Stimulated activated CD4-positive, alpha-beta T cell treated with anti-CD3 and anti-CD28 coated beads, Interleukin-15, amount 100 ng/mL, for 1 hour (primary cell): ENCODE measurements at places on chromosomes 3 and 15.
A peak's percentile ranks its signal among the peaks of the same experiment; 100 is the strongest.

DNA sequence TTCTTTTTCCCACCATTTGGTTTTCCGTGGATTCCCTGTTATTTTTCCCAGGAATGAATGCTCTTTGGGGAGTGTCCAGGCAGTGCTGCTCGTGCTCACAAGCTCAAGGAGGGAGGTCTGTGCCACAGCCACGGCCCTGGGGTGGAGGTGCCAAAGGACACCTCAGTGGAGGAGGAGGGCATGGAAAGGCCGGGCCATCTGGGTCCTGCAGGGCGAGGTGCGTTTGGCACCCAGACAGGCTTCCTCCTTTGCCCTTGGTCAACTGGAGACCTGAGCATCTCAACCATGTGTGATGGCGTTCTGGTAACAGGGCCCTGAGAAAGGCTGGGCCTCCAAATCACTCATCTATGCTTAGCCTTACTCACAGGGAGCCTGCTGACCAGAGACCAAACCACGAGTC, 25.4 kb downstream of the KY start:
- no peak for DNase-seq

- no peak for DNase-seq
These were observed 272.9 kb upstream of the TPM1 start for GRCh38 chr15:62769604-62770003.

- DNase-seq: no peak
These were observed 335.9 kb upstream of the SLCO3A1 start for GRCh38 chr15:91517491-91518200.

DNA sequence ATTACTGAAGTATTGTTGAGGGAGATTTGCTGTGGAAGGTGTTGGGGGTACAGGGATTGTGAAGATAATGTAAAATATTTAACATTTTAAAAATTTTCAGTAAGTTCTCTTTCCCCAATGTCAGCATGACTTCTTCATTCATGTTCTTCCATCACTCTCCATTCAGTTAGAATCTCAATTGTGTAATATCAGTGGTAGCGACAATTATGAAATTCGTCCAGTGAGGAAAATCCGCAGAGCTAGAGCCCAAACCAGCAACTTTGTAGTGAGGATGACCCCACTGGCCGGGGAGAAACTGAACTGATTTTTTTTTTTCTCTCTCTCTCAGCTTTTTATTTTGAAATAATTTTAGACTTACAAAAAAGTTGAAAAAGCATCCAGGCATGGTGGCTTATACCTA, 171.7 kb downstream of the PGPEP1L start:
- DNase-seq: no peak

DNA sequence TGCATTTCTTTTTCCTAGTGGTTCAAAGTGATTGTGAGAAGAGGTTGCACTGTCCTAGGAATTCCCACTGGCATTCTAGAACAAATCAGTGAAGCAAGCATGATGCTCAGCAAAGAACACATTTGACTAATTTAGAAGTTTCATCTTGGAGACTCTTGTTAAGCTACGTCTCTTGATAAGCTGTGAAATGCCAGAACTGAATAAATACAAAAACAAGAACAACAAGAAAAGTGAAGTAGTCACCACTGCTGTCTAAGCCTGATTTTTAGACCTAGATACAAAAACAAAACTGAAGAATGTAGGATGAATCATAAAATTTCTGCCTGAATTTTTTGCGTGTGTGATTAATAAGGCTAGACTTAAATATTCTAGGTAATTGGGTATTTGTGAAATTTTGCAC, 1162.4 kb downstream of the TUSC7 start:
- no peak for DNase-seq

- no peak for DNase-seq
These were observed 46.1 kb downstream of the SMAD6 start for GRCh38 chr15:66747886-66748707.

GRCh38 chr3:48562367-48563095, 1.1 kb downstream of the UCN2 start:
- no peak for DNase-seq

- no peak for DNase-seq
These were observed 147.9 kb upstream of the CTDSPL start for GRCh38 chr3:37713818-37714204.

- DNase-seq: no peak
These were observed 32.8 kb upstream of the LEKR1 start for GRCh38 chr3:156793400-156793799.

- no peak for DNase-seq
These were observed 458.8 kb upstream of the CBLB start for GRCh38 chr3:106327696-106328025.

DNA sequence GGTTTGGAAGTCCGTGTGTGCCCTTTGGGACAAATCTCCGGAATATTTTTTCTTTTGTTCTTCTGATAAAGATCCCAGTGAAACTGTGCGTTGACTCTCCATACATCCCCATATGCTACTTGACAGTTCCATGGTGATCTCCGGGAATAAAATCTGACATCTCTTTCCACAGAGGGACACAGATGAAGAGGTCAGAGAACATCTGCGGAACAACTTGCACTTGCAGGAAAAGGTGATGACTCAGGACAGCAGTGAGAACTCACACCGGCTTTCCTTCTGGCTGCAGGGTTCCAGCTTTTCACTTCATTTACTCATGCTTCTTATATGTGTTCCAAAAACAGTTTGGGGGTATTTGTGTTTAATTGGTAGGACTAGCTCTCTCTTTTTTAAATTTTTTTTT, 157.5 kb upstream of the CHRM5 start:
- no peak for DNase-seq

DNA sequence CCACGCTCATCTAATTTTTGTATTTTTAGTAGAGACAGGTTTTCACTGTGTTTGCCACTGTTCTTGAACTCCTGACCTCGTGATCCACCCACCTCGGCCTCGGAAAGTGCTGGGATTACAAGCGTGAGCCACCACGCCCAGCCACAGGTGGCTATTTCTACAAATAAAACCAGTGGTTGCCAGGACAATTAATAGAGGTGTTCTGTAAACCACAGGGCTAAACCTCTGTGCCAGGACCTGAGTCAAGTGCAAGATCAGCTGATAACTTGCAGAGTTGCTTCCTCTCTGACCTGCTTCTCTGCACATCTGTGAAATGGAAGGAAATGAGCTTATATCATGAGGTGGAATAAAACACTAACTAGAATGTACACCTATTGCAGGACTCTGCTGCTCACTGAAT, 72.8 kb downstream of the CD200R1L start:
- DNase-seq: no peak

DNA sequence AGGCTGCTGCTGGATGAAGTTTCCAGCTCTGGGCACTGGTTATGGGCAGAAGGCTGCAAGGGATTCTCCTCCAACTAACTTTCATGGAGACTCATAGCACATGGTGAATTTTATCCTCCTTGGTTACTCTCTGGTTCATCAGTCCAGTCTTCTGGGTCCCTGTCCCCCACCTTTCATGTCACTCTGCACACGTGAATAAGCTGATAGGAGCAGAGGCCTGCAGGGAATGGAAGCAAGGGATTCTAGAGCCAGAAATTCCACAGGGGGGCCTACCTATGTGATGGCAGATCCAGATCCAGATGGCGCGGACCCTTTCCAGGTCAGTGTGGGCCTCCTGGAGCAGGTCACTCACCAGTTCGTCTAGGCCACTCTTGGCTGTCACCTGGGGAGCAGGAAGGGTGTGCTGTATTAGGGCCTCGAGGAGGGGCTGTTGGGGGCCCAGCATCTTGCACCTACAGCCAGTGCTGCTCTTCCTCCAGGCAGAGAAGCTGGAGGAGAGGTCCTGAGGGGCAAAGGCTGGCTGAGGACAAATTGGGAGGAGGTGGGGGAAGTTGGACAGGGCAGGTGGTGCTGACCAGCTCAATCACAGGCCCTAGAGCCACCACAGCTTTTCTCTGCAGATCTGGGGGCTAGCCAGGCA, 30.2 kb downstream of the KY start:
- no peak for DNase-seq

DNA sequence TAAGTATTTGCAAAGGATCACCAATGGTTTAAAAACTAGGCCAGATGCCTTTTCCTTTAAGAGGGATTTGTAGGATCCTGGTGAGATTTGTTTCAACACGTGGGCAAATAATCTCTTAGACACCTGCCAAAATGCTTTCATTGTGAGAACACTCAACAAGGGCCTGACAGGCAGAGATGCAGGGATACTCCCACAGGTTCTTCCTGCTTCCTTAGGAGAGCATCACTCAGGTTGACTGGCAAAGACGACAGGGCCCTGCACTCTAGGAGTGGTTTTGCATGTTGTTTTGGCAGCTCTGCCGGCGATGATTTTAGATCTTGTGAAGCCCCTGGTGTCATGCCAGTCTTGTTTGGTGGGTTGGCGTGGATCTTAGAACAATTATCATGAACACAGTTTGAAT, 184.5 kb downstream of the NR1D2 start:
- no peak for DNase-seq

GRCh38 chr3:52572221-52572620, 35.8 kb downstream of the UQCC5 start:
- DNase-seq: no peak

GRCh38 chr15:66770518-66771350, 68.7 kb downstream of the SMAD6 start:
- DNase-seq: no peak

DNA sequence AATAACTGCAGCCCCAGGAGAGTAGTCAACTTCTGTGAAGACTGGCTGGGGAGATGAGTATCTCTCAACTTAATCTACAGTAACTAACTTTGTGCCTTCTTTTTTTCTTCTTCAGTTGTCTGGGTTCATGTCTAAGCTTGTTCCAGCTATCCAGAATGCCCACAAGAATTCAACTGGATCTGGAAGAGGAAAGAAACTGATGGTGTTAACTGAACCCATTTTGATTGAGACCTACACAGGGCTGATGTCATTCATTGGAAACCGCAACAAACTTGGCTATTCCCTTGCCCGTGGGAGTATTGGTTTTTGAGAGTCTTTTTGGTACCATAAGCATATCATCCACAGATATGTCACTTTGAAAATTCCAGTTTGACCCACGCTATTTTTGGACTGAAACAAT, 148.7 kb downstream of the TPRG1 start:
- DNase-seq: no peak

DNA sequence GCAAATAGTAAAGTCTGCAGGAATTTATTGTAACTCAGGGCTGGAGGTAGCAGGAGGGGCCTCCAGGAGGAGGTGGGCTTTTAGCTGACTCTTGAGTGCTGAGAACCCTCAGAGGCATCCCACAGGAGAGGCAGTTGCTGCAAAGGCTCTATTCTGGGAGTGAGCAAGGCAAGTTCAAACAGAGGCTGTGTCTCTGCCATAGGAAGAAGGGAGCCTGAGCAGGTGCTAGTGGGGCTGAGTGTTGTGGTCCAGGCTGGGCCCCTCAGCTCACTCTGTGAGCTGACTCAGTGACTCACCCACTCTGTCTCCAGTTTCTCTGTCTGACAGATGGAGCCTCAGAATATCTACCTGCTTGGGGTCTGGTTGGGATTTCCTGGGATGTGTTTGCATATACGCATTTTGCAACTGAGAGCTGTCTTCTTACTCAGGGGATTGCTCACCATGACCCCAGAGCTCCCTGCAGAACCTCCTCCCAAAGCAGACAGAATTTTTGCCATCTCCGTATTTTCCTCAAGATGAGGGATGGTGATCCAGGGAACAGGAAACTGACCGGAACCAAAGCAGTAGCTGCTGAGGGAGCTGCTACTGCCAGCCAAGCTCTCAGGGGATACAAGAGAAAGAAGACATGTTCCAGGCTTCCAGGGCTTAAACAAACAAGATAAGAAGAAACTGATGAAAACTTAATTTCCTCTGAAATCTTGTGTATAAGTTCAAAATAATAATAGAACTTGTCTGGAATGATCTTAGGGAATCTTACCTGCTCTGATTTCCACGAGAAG, 13.6 kb upstream of the NOX5 start:
- no peak for DNase-seq

DNA sequence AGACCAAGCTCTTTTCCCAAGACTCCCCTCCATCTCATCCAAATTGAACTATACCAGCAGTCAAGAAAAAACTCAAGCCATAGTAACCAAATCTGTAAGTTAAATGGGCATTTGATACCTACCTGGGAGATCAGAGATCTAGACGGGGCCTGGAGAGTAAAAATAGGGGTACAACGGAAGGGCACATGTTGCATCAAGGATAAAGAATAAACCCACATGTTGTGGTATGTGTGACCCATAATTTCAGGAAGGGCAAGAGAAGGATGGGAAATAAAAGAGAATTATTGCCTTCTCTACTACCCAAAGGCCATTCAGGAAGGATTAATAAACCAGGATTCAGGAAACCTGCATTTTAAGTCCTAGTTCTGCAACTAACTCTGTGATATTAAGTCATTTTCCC, 1.5 kb downstream of the TEX55 start:
- no peak for DNase-seq

- DNase-seq: no peak
These were observed 93.8 kb downstream of the CMSS1 start for GRCh38 chr3:99911433-99911832.

DNA sequence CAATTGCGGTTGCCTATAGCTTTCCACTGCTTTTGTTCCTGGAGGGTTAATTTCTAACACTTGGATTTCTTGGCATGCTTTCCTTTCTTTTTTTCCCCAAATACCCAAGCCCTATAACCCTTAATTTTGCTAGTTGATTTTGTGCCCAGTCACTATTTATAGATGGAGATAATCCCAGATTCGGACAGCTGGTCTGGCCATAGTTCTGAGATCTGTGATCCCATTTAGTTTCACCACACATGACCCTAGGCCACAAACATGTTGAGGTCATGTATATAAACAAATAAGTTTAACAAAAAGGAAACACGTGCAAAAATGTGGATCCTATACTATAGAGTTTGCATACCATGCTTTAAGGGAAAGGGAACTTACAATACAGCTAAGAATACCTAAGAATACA, 111.4 kb downstream of the ZMAT3 start:
- DNase-seq: no peak

DNA sequence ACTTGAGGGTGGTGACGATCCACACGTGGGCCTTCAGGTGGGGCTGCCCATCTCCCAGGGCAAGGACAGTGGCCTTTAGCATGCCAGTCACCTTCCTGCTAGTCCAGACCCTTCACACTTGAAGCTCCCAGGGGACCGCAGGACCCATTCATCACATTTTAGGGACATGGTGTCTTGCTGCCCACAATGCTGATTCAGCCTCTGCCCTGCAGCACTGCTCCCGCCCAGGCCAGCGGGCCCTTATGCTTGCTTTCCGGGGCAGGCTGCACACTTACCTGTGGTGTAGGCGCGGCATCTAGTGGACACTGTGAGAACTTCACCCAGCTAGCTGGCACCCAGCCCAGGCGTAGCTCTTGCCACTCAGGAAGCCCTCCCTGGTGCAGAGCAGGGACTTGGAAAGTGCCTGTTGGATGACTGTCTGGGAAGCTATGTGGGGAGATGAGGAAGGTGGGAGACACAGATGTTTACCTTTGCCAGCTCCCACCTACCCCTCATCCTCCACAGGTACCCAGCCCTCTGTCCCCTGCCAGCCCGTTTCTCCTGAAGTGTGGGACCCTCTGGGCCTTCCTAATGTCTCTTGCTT, 26.3 kb upstream of the NR2C2 start:
- peak; percentile 71 for DNase-seq

- DNase-seq: no peak
These were observed 154.5 kb upstream of the TBL1XR1 start for GRCh38 chr3:177351757-177352158.

GRCh38 chr15:88695101-88695500, 56.3 kb downstream of the ISG20 start:
- DNase-seq: no peak

- DNase-seq: no peak
These were observed 158.3 kb upstream of the HES1 start for GRCh38 chr3:193977622-193978021.

- DNase-seq: no peak
These were observed 20.8 kb upstream of the SNTN start for GRCh38 chr3:63631670-63632069.
